ENCODE measurements at places on chromosomes 7 and 10. TPM values are rescaled to one million over a fixed set of nuclear protein-coding genes. Genes with fewer than 3 reads are reported as not detected.

DHX32 gene
- 20.8 TPM for total RNA-seq

DNA sequence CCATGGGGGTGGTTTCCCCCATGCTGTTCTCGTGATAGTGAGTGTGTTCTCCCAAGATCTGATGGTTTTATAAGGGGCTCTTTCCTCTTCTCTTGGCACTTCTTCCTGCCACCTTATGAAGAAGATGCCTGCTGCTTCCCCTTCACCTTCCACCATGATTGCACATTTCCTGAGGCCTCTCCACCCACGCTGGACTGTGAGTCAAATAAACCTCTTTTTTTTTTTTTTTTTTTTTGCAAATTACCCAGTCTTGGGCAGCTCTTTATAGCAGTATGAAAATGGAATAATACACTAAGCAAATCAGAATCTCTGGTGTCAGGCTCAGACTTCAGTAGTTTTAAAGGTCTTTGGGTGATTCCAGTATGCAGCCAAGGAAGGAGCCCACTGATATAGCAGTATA is 28.2 kb downstream of the TAS2R41 start:
- DNase-seq = no peak

- no peak for DNase-seq
Measured at GRCh38 chr7:111654343-111654742, 92.1 kb upstream of the IMMP2L start.

DNA sequence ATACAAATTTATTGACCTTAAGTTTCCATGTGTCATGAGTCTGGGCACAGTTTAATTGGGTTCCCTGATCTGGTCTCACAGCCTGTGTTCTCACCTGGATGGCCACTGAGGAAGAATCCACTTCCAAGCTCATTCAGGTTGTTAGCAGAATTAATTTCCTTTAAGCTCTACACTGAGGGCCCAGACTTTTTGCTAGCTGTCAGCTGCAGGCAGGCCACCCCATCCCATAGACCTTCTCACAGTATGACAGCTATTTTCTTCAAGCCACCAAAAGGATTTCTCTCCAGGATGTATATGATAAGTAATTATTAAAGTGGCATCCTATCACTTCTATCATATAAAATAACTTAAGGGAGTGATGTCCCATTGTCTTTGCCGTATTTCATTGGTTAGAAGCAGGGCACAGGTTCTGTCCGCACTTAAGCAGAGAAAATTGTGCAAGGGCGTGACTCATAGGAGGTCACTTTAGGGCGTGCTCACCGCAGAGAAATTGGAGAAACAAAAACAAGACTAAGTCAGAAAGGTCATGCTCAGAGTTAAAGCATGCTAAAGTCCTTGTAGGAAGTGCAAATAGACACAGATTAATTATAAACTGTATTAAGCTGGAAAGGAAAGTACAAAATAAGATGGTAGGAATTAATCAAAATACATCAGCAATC is 109.9 kb downstream of the AHR start:
- DNase-seq = peak; percentile 73

DNA sequence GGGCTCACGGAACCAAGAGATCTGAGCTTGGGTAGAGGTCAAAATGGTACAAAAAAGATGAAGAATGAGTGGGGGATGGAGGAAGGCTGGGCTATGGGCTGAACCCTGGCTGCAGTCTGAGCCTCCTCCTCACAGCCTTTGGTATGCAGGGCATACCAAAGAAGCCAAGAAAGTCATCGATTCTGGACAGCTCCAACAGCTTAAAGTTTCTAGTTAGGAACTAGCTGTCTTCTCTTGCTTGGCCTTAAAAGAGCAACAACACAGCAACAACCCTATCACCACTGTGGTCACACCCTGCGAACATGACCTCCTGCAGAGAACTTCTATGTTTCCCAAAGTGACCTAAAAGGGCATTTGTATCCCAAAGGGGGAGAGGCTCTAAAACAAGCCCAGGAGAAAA is 126.1 kb upstream of the EFCAB10 start:
- DNase-seq = no peak

- peak; percentile 88 for DNase-seq
Measured at GRCh38 chr10:91409869-91410637, at the start of gene HECTD2. Gene HECTD2 (plus strand): TSS chr10:91410344. CDS start chr10:91410439, 95 bp downstream.

Measured in sciatic nerve (tissue), 2 donors.